ENCODE measurements at places on chromosomes 16 and 17.
A peak's percentile ranks its signal among the peaks of the same experiment; 100 is the strongest.

- no peak overlapping the region for H3K4me3 ChIP-seq
- no peaks in the 10 kb centered on the region for H3K27me3 ChIP-seq
- no peaks in the 10 kb centered on the region for H3K36me3 ChIP-seq
These were observed 22.7 kb downstream of the SLC6A4 start for GRCh38 chr17:30212750-30213149.

DNA sequence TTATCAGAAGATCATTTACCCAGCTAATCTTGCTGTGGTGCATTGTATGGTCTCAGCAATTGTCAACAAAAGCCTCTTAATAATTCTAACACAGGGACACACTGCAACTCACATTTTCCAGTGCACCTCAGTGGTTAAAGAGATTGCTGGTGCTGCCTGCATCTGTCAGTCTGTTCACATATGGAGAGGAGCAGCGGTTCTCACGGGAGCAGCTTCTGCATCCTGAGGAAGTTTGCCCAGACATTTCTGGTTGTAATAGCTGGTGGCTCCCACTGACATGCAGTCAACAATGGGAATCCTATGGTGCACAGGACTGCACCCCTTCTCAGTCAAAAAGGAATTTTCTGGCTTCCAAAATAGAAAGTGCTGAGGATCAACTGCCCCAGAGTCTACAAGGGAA is 7.8 kb downstream of the GGA2 start:
- no peak overlapping the region for H3K4me3 ChIP-seq
- no peak for DNase-seq
- H3K27me3 ChIP-seq = no peaks in the 10 kb centered on the region
- peaks cover 13% of the 10 kb centered on the region for H3K4me1 ChIP-seq
- H3K36me3 ChIP-seq = no peaks in the 10 kb centered on the region

- H3K27ac ChIP-seq = no peak overlapping the region
- H3K36me3 ChIP-seq = no peaks in the 10 kb centered on the region
- H3K4me3 ChIP-seq = no peak overlapping the region
These were observed 12.7 kb upstream of the KLHDC4 start for GRCh38 chr16:87778476-87778829.

- H3K4me1 ChIP-seq = peaks cover 9% of the 10 kb centered on the region
- no peak overlapping the region for H3K27ac ChIP-seq
- H3K36me3 ChIP-seq = no peaks in the 10 kb centered on the region
These were observed 2.1 kb downstream of the SLC16A6 start for GRCh38 chr17:68288804-68289203.

DNA sequence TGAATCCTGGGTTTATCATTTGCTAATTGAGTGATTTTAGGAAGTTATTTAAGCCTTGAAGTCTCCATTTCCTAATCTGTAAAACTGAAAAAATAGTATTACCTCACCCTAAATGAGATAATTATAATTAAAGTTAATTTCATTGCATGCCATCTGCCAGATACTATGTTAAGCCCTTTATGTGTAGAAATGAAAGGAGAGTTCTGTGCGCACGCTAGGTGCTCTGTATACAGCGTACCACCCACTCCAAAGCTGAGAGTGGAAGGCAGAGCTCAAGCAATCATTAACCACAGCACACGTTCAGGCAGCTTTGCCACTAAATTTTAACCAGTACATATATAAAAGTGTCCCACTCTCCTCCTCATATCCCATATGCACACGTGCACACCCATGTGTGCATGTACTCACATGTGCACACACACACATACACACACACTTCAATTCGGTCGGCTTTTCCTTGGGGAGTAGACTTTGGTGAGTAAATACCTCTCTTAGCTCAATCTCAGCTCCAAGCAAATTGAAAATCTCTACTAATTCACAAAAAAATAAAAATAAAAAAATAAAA is 204.8 kb downstream of the GRIN2A start:
- DNase-seq = no peak
- H3K36me3 ChIP-seq = no peaks in the 10 kb centered on the region
- no peaks in the 10 kb centered on the region for H3K27me3 ChIP-seq
- H3K4me1 ChIP-seq = no peaks in the 10 kb centered on the region

- H3K4me3 ChIP-seq = no peak overlapping the region
- no peaks in the 10 kb centered on the region for H3K4me1 ChIP-seq
- no peak overlapping the region for H3K27ac ChIP-seq
- no peaks in the 10 kb centered on the region for H3K36me3 ChIP-seq
- H3K27me3 ChIP-seq = no peaks in the 10 kb centered on the region
- no peak for DNase-seq
These were observed 38.9 kb upstream of the GNA13 start for GRCh38 chr17:65095465-65095864.

GRCh38 chr17:57269598-57270255 is 13.4 kb downstream of the MSI2 start:
- no peak overlapping the region for H3K4me3 ChIP-seq
- no peak overlapping the region for H3K27ac ChIP-seq
- peaks cover 10% of the 10 kb centered on the region for H3K36me3 ChIP-seq
- no peaks in the 10 kb centered on the region for H3K27me3 ChIP-seq

GRCh38 chr16:11136600-11136999 is 119.4 kb downstream of the SOCS1 start:
- DNase-seq = no peak
- no peak overlapping the region for H3K27ac ChIP-seq
- no peak overlapping the region for H3K4me3 ChIP-seq
- no peaks in the 10 kb centered on the region for H3K36me3 ChIP-seq
- no peaks in the 10 kb centered on the region for H3K27me3 ChIP-seq

- no peak overlapping the region for H3K27ac ChIP-seq
- no peaks in the 10 kb centered on the region for H3K36me3 ChIP-seq
- H3K4me3 ChIP-seq = no peak overlapping the region
- H3K4me1 ChIP-seq = peaks cover 2% of the 10 kb centered on the region
- H3K27me3 ChIP-seq = no peaks in the 10 kb centered on the region
These were observed 110.1 kb downstream of the XYLT1 start for GRCh38 chr16:17360693-17361122.

DNA sequence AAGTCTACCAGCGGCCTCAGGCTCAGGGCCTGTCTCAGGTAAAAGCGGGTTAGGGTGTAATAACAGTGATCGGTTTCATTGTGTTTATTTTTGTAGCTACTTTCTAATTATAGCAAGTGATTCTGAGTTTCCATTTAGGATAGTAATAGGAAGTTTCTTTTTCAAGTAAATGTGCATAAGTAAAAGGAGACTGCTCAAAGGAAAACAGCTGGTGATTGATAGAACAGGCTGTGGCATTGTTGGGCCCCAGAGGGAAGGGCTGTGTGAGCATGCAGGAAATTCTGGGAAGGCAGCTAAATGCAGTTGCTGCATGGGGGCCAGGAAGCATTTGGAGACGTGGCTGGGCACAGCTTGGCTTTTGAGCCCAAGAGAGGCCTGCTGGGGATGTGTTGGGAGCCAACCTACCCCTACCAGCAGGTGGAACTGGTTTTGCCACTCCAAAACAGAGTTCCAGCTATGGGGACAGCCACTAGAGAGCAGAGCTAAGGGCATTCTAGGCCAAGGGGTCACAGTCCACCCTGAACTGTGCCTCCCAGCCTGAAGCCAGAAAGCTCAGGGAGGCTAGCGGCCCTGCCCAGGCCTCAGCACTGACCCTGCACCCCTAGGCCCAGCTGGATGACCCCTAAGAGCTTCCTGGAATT is 12.6 kb downstream of the SNX20 start:
- H3K4me3 ChIP-seq = no peak overlapping the region
- H3K27ac ChIP-seq = peak overlapping the region; percentile 63
- H3K4me1 ChIP-seq = no peaks in the 10 kb centered on the region
- H3K27me3 ChIP-seq = no peaks in the 10 kb centered on the region
- no peak for DNase-seq

DNA sequence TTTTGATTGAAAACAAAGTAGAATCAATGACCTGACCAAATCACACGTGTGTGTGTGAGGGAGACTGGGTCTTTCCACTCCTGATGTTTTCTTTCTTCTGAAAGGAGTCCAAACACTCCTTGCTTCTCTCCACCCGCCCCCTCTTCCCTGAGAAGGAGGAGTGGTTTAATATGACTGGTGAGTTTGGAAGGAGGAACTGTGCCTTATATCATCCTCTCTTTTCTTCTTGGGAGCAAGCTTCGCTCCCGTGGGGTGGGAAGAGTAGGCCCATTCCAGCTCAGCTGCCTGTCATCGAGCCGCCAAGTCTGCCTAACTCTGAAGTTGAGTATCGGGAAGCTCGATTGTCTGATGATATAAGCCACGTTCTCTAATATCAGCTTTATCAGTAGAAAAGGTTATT is 96.5 kb downstream of the YPEL2 start:
- no peak overlapping the region for H3K4me3 ChIP-seq
- H3K27ac ChIP-seq = peak overlapping the region; percentile 94
- DNase-seq = no peak
- H3K27me3 ChIP-seq = no peaks in the 10 kb centered on the region
- no peaks in the 10 kb centered on the region for H3K36me3 ChIP-seq

- peak; percentile 47 for DNase-seq
- H3K4me1 ChIP-seq = peaks cover 15% of the 10 kb centered on the region
- peak overlapping the region; percentile 81 for H3K27ac ChIP-seq
- H3K27me3 ChIP-seq = no peaks in the 10 kb centered on the region
These were observed 1.3 kb downstream of the SNN start for GRCh38 chr16:11669380-11670146.

DNA sequence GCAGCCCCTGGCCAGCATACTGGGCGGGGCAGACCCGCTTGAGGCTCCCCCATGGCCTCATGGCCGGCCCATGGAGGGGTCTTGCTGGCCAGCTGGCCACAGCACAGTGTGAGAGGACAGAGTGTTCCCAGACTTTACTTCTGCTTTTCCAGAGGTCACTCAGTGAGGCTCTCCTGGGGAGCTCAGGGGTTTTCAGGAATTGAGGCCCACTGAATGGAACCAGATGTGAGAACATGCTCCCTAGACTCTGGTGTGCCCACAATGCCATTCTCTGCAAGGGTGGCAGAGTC is 21.2 kb downstream of the ATP6V0D1 start:
- H3K27ac ChIP-seq = peak overlapping the region; percentile 81
- peaks cover 56% of the 10 kb centered on the region for H3K4me1 ChIP-seq
- DNase-seq = no peak
- no peaks in the 10 kb centered on the region for H3K36me3 ChIP-seq
- H3K27me3 ChIP-seq = no peaks in the 10 kb centered on the region

- no peaks in the 10 kb centered on the region for H3K4me1 ChIP-seq
- no peaks in the 10 kb centered on the region for H3K27me3 ChIP-seq
- no peaks in the 10 kb centered on the region for H3K36me3 ChIP-seq
- H3K4me3 ChIP-seq = no peak overlapping the region
- no peak overlapping the region for H3K27ac ChIP-seq
These were observed 119.2 kb upstream of the CACNG5 start for GRCh38 chr17:66715745-66716156.

DNA sequence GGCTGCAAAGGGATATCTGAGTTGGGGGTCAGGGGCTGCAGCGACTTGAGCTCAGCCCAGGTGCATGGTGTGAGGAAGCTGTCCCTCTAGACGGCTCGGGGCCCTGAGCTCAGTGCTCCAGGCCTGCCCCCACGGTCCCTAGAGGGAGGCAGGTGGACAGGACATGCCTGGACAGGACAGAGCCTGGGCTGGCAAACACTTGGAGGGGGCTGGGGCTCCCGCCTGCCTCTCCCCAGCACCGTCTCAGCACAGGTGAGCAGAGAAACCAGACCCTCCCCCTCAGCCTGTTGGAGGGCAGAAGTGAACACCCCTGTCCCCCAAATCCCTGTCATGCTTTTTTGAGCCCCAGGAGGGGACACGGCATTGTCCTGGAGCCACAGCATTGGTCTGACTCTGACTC is 11.4 kb upstream of the SLC38A10 start:
- H3K4me3 ChIP-seq = no peak overlapping the region
- no peaks in the 10 kb centered on the region for H3K4me1 ChIP-seq
- no peak for DNase-seq
- no peaks in the 10 kb centered on the region for H3K36me3 ChIP-seq

DNA sequence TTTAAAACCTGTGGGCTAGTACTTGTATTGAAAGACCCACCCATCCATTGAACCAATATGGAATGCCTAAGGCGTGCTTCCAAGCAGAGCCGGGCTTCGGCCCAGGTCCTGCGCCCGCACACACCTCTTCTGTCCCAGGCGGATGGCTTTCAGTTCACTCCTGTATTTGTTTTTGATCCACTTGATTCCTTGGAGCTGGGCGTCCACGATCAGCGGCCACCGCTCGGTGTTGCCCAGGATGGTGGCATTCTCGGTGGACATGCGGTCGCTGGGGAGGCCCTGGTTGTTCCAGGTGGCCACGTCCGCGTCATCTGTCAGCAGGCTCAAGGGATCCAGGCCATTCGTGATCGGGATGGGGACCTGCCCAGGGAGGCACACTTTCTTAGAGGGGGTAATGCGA is 75.9 kb downstream of the PGS1 start:
- H3K4me1 ChIP-seq = no peaks in the 10 kb centered on the region
- no peaks in the 10 kb centered on the region for H3K27me3 ChIP-seq
- no peak overlapping the region for H3K27ac ChIP-seq
- no peak for DNase-seq

- H3K4me3 ChIP-seq = no peak overlapping the region
- H3K27me3 ChIP-seq = no peaks in the 10 kb centered on the region
- no peak for DNase-seq
- no peak overlapping the region for H3K27ac ChIP-seq
- H3K4me1 ChIP-seq = no peaks in the 10 kb centered on the region
These were observed 19.2 kb downstream of the KIFC3 start for GRCh38 chr16:57783116-57783515.

DNA sequence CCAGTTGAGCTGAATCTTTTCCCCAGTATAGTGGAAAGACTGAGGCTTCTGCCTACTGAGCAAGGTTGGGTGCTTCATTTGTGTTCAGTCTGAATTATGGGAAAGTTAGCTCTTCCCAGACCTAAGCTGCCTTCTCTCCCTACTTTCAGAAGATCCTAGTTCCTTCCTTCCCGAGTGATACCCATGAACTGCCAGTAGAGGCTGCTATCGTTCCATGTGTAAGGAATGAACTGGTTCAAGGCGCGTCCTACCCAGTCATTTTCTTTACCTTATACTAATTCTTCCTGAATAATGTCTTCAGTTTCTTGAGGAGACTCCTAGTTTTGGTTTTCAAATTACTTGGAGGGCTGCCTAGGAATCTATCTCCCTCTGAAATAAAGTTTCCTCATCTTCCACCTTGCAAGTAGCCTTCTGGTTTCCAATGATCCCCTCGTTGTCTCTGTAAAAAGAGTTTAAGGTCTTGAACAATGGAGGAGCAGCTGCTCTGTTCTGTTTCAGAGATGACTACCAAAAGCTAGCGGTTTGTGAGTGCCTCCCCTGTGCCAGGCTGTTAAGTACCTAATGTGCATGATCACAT is 934 bp upstream of the AOC2 start:
- no peak overlapping the region for H3K4me3 ChIP-seq
- no peaks in the 10 kb centered on the region for H3K27me3 ChIP-seq
- no peak overlapping the region for H3K27ac ChIP-seq
- peaks cover 56% of the 10 kb centered on the region for H3K36me3 ChIP-seq
- no peaks in the 10 kb centered on the region for H3K4me1 ChIP-seq

DNA sequence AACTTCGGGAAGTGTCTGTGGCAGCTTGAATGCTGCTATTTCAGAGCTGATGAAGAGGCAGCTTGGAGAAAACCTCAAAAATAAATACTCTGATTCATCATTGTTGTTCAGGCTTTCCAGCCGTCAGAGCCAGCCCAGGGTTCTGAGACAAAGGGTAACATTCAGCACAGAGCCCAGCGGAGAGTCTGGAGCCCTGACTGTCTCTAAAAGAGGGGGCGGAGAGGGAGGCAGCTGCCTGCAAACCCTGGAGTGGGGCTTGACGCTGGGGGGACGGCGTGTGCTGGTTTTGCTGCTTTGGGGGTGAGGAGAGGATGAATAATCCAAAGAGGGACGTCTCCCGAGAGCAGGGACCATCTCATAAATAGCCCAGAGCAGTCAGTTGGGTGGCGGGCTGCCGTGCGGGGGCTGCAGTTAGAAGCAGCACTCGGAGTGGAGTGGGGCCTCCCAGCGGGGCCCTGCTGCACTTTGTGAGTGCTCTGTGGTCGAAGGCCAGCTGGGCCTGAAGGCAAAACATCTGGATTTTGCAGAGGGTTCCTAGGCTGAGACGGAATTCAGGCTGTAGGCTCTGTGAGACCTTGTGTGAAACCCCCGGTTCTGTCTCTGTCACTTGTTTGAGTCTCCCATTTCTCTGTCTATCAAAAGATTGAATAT is 237.8 kb downstream of the PRKCA start:
- H3K4me1 ChIP-seq = no peaks in the 10 kb centered on the region
- H3K27ac ChIP-seq = no peak overlapping the region
- H3K36me3 ChIP-seq = no peaks in the 10 kb centered on the region
